Omental fat pad (tissue), 4 donors: ENCODE measurements at places on chromosomes 1 and 21.

GRCh38 chr1:157105988-157106812 lies 6.6 kb upstream of the ETV3L start:
- no peak for DNase-seq

DNA sequence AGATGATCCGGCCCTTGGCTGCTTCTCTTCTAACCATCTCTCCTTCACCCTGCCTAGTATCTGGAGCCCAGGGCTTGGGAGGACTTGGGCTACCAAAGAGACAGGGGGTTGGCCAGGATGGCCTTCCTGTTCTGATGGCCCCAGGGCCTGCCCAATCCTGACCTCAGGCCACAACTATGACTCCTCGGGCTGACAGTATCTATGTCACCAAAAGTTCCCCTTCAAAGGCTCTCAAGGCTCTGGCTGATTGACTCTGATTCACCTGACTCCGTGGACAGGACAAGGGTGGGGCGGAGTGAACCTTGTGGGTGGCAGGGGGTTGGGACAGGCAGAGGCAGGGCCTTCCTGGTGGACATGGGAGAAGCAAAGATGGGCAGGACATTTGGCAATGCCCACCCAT lies 12.7 kb downstream of the MEF2D start:
- DNase-seq, result no peak

- no peak for DNase-seq
Observed at GRCh38 chr1:13901597-13901996, 201.6 kb downstream of the PRDM2 start.

DNA sequence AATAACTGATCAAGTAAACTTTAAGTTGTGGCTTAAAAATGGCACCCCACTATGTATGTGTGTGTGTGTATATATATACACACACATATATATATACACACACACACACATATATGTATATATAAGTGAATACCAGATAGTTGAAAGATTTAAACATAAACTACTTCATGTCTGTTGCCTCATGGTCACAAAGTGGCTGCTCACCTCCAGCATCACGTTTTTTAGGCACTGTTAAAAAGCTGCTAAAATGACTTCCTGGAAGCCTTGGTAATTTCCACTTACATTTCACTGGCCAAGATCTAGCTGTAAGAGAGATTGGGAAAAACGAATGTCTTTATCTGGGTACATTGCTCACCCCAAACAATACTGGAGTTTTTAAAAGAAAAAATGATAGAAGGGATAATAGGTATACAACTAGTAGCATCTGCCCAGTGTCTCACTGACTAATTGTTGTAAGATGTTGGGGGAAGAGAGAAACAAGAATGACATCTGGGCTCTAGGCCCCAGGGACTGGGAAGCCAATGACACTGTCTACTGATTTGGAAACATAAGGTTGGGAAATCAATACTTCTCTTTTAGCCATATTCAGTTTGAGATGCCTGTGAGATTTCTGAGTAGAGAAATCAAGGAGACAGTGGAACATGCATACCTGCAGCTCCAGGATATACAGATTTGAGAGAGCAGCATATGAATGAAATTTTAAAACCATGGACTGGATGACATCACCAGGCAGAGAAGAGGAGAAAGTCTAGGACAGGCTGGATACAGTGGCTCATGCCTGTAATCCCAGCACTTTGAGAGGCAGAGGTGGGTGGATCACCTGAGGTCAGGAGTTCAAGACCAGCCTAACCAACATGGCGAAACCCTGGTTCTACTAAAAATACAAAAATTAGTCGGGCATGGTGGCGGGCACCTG lies 42.8 kb downstream of the CLDN14 start:
- DNase-seq, result no peak

- DNase-seq, result no peak
Observed at GRCh38 chr1:45272913-45273371, 53.8 kb upstream of the HPDL start.

- DNase-seq, result no peak
Observed at GRCh38 chr1:165383599-165384405, 27.3 kb upstream of the LMX1A start.

- DNase-seq, result no peak
Observed at GRCh38 chr1:221794079-221794670, 52.3 kb upstream of the DUSP10 start.

DNA sequence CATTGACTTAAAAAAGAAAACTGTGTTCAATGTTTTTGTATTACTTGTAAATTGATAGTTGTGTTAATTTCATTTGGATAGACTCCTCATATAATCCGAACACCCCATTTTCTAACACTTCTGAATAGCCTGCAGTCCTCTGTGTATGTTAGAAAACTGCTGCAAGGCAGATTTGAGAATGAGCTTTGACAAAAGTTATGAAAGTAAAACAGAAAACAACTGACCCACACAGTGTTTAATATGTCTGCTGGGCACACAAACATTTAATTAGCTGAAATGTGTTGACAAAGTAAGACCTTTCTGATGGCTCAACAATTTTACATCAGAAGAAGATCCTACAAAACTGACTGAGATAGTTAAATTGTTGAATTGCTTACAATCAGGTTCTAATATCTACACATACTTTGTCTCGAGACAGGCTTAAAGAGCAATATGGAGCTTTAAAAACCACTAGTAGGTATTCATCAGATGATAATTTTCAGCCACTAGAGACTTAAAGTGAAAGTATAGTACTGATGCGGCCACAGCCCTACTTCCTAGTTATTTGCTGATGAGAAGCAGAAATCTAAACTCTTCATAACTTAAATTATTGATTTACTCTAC lies 40.0 kb upstream of the PRMT6 start:
- no peak for DNase-seq

DNA sequence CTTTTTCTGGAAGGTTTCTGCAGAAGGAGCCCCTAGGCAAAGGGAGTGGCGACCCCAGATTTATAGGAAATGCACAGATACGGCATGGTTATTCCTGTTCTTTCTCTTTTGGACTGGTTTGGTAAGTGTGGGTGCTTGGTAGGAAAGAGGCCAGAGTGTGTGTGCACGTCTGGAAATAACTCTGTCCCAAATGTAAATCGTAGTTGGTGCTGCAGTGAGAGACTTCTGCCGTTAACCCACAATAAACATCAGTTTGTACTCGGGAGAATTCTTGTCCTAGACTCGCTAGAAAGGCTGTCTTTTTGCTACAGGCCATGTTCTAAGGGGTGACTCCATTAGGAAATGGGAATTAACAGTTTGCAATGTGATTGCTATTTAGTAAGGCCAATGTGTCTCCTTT lies 779 bp downstream of the SLC44A3 start:
- no peak for DNase-seq

GRCh38 chr1:80673935-80674597 lies 1126.7 kb upstream of the ADGRL2 start:
- no peak for DNase-seq

DNA sequence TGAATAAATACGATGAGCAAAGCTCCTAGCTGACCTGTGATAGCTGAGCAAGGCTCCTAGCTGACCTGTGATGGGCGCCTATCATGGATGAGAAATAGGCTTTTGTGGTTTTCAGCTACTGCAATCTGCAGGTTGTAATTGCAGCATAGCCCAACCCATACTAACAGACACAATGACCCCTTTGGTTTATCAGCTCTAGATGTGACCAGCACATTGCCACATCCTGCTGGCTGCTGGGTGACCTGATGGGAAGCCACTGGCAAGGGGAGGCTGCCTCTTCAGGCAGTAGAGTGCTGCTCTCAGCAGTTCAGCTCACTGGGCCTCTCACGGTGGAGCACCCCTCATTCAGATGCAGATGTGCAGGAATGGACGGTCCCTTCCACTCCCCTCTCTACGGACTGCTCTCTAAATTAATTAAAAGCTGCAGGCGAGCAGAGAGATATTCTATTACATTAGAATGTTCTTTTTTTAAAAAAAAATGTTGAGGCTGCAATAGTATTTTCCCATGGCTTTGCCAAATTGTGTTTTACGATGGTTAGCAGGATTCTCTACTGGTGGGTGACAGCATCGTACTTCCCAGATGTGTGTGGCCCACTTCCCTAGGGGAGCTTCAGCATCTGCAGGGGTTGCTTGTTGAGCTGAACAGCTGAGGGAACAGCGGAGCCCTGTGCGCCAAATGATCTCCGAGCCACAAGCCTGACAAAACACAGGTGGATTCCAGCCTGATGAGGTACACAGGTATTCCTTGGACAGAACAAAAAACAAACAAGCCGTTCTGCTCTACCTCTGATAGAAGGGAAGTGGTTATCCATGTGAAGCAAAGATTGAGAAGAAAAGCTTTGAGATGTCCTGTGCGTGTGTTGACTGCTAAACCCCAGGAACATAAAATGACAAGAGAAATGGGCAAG lies 65.0 kb downstream of the SYT6 start:
- no peak for DNase-seq

DNA sequence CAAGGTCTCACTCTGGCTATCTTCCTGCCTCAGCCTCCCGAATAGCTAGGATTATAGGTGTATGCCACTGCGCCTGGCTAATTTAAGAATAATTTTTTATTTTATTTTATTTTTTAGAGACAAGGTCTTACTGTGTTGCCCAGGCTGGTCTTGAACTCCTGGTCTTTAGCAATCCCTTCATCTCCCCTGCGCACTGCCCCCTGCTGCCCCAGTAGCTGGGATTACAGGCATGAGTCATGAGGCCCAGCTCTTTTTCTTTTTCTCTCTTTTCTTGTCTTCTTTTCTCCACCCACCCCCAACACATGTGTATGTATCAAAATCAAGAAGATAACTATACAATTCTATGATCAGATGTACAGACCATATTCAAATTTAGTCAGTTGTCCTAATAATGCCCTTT lies 87.2 kb downstream of the PEX14 start:
- DNase-seq, result no peak

DNA sequence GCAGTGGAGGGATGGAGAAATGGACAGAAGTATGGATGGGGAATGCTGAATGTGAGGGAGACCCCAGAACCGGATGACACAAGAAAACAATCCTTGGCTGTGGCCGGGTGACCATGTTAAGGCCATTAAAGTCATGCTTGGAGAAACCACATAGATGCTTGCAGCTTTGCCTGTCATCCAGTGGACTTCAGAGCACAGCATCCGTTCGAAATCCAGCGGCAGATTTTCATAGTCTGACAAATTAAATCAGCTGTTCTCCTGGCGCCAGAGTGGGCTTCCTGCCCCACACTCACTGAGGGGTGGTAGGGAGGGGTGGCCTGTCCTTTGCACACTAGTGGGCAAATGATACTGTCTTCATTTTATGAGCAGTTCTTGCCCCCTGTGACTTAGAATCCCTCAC lies 35.1 kb downstream of the ABCG1 start:
- DNase-seq, result no peak

DNA sequence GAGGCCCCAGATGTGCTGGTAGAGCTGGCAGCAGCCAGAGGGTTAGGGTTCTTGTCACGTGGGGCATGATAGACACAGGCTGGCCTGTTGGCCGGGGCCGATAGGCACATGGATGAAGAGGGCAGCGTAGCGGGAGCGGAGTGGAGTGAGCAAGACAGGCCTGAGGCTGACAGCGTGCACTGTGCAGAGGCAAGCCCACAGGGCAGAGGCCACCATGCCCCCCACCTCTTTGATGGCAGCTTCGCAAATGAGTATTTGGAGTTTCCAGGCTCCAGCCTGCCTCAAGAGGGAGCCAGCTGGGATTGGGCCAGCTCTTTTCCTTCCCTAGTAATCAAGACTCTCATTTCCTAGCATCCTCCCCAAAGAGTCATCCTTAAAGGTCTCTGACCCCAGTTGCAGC lies 43.5 kb downstream of the TMCC2 start:
- DNase-seq, result no peak

GRCh38 chr1:44655609-44656008 lies 18.7 kb downstream of the TMEM53 start:
- no peak for DNase-seq

- no peak for DNase-seq
Observed at GRCh38 chr1:214301526-214301925, 20.6 kb downstream of the SMYD2 start.

DNA sequence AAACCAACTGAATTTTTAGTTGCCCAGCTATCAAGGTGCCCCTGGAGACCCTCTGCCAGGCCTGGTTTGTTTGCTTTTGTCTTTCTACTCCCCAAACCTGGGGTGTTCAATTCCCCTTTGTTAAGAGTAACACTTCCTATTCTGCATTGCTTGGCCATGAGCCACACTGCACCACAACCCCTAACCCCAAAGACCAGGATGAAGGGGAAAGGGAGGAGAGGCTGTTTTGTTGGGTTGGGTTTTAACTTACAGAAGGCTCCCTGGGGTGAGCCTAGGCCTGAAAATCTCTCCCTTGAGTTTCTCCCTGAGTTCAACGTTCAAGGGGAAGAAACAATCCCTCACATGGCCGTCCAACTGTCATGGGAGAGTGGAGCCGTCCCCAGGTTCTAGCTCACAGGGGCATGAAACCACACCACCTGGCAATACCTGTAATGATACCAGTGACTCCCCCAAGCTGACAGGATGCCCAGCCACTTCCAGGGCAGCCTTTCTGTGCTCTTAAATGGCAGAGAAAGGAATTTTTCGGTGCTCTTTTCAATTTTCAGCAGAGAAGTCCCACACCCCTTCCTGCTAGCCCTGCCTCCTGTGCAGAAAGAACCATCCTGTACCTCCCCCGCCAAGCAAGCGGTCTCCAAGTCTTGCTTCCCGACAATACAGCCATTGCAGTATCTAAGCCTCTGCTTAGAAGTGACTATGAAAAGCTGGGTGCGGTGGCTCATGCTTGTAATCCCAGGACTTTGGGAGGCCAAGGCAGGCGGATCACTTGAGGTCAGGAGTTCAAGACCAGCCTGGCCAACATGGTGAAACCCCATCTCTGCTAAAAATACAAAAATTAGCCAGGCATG lies 14.9 kb downstream of the SLC45A3 start:
- DNase-seq, result no peak

DNA sequence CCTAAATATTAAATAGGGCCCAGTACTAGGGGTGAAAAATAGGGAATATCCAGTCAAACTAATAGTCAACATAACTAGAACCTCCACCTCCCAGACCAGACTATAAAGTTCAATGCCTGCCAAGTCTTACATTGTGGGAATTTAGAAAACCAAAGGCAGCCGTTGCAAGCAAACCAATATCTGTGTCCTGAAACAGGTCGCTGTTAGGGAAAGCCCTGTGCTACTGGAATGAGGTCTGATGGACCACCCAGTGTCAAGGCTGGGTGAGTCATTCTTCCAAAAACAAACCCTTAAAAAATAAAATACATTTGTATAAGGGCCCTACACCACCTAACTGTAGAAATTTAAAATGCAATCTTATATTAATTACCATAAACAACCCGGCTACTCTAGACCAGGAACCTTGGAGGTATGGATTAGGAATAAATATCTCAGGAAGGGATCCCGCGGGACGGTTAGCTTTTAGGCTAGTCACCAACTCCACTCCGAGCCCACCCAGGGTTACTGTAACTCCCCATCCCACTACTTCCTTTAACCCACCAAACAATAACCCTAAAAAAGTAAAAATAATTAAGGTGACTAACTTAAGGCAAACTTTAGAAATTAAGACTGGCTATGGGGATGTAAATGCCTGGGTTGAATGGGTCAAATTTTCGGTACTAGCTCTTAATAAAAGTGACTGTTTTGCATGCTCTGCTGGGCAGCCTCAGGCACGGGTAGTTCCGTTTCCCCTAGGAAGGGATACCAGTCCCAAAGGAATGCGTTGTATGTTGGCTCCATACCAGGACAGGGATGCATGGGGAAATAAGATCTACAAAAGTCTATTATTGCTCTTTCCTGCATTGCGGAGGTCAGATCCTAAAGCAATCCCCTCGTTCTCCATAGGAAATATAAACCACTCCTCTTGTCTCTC lies 65.4 kb upstream of the TLR5 start:
- no peak for DNase-seq
